ENCODE measurements at places on chromosomes 1 and 21. TPM values are rescaled to one million over a fixed set of nuclear protein-coding genes. Genes with fewer than 3 reads are reported as not detected.

MMP23B gene
- 0.82 TPM for total RNA-seq

PLA2G2F gene
- total RNA-seq, result not detected

DNA sequence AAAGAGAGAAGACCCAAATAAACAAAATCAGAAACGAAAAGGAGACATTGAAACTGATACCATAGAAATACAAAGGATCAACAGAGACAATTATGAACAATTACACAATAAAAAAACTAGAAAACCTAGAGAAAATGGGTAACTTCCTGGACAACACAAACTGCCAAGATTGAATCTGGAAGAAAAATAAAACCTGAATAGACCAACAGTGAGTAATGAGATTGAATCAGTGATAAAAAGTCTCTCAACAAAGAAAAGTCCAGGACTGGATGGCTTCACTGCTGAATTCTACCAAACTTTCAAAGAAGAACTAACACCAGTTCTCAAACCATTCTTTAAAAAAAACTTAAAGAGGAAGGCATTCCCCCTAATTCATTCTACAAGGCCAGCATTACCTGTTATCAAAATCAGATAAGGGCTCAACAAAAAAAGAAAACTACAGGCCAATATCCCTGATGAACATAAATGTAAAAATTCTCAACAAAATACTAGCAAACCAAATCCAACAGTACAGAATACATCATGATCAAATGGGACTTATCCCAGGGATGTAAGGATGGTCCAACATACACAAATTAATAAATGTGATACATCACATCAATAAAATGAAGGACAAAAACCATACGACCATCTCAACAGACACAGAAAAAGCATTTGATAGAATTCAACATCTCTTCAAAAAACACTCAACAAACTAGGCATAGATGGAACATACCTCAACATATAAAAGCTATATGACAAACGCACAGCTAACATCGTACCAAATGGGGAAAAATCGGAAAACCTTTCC lies 119.9 kb downstream of the ACBD6 start:
- DNase-seq, result no peak

GRCh38 chr1:197774466-197775281 lies 606 bp downstream of the DENND1B start:
- DNase-seq, result peak; percentile 57

GRCh38 chr1:204507317-204508105 lies 8.7 kb upstream of the MDM4 start:
- no peak for DNase-seq

GRCh38 chr1:7117399-7118281 lies 332.4 kb downstream of the CAMTA1 start:
- DNase-seq, result no peak

DNA sequence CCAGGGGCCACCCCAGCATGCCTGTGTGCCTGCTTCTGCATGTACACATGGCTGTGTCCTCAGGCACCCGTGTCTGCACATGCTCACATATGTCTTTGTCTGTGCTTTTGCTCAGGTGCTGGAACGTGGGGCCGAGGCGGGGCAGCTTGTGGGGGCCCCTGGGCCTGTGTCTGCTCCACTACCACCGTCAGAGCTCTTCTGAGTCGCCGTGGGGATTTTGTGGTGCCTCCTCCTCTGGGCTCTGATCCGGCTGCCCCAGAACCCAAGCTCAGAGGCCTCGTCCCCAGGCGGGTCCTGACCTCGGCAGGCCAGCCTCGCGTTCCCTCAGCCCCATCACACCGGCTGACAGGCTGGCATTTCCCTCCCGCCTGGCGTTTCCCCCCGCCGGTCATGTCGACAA lies 104.6 kb upstream of the ACTRT2 start:
- no peak for DNase-seq
